ENCODE measurements at places on chromosomes 5 and 9. TPM values are rescaled to one million over a fixed set of nuclear protein-coding genes. Genes with fewer than 3 reads are reported as not detected.

Gene NR2F1
- 0.17 TPM for polyA plus RNA-seq

Gene C5
- 0.46 TPM for polyA plus RNA-seq

Gene ZNF618
- 11.2 TPM for polyA plus RNA-seq

Gene NSA2
- polyA plus RNA-seq, result 8.7 TPM

Gene TMEM38B
- polyA plus RNA-seq, result 5.6 TPM

Gene MSMP
- 1.3 TPM for polyA plus RNA-seq

Gene CDH9
- polyA plus RNA-seq, result 1.0 TPM

Gene TTC39B
- polyA plus RNA-seq, result 1.6 TPM

Gene SET
- polyA plus RNA-seq, result 513 TPM

Gene FGD3
- polyA plus RNA-seq, result 1.4 TPM

Gene GABRA1
- polyA plus RNA-seq, result 4.7 TPM

Gene TOPORS
- 7.9 TPM for polyA plus RNA-seq

Gene IDNK
- polyA plus RNA-seq, result 0.27 TPM

Gene C5orf58
- polyA plus RNA-seq, result 0.24 TPM

Gene RNF224
- polyA plus RNA-seq, result 0.25 TPM

Gene SLC9A3
- 1.3 TPM for polyA plus RNA-seq

Gene PCDHA9
- 0.17 TPM for polyA plus RNA-seq

Gene SWI5
- 54.6 TPM for polyA plus RNA-seq

Gene TAF11L5
- not detected for polyA plus RNA-seq

Gene SPINK5
- 0.97 TPM for polyA plus RNA-seq

Gene TAS2R1
- not detected for polyA plus RNA-seq

Gene GMCL2
- polyA plus RNA-seq, result not detected

Gene CTNND2
- polyA plus RNA-seq, result 7.4 TPM

Gene PKD2L2
- polyA plus RNA-seq, result not detected

Gene NKD2
- 7.8 TPM for polyA plus RNA-seq

Gene MOB3B
- 12.7 TPM for polyA plus RNA-seq

Measured in H1 (cell line).